CD4-positive, alpha-beta memory T cell (primary cell): ENCODE measurements at places on chromosomes 2 and 18. TPM values are rescaled to one million over a fixed set of nuclear protein-coding genes. Genes with fewer than 3 reads are reported as not detected.
A peak's percentile ranks its signal among the peaks of the same experiment; 100 is the strongest.

- DNase-seq, result no peak
Observed at GRCh38 chr18:56188529-56189275, 449.7 kb downstream of the TXNL1 start.

- DNase-seq, result no peak
Observed at GRCh38 chr2:150532879-150533278, 45.4 kb upstream of the RND3 start.

DNA sequence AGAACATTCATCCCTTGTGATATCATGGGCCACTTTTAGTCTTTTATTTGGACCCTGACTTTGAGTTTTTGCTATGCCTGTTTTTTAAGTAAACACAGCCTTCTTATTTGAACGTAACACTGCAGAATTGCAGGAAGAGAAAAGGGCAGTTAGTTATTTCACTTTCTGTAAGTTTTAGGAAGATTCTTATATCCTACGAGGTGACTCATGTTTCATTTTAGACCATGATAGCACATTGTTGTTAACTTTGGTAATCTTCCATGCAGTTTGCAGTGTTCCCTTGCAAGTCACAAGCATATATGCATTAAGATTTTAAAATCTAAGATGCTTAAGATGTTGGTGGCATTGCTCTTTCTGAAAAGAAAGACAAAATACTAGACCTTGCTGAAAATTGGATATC lies 128.6 kb upstream of the EPC2 start:
- DNase-seq, result no peak

DNA sequence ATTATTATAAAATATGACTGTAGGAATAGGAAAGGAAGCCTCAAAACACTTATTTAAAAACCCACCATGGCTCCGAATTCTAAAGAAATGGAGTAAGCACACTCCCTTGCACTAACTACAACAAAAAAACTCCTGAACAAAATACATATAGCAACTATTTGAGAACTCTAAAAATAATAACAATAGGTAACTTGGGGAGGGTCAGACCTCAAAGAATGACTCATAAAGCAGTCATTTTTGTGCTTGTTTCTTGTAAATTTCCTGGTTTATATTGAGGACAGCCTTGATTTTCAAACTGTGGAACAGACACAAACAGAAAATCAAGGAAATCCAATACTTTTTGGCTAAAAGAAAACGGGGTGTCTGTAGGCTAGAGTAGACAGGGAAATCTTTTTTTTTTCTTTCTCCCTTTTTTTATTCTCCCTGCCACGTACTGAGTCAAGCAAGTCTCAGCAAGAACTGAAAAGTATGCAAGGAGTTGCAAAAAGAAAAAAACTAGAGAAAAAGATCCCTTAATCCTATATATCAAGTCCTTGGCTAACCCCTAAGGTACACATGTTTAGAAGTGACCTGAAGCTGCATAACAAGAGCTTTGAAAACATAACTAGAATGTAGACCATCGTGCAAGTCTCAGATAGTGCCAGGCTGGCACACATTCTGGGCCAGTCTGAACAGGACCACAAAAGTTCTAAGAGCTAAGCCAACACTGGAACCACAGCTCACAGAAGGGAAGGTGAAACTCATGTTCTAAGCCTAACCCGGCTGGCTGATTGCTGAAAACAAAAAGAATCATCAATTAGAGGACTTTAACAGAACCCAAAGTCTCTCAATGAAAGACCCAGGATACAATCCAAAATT lies 403.1 kb upstream of the LYPD1 start:
- DNase-seq, result no peak

DNA sequence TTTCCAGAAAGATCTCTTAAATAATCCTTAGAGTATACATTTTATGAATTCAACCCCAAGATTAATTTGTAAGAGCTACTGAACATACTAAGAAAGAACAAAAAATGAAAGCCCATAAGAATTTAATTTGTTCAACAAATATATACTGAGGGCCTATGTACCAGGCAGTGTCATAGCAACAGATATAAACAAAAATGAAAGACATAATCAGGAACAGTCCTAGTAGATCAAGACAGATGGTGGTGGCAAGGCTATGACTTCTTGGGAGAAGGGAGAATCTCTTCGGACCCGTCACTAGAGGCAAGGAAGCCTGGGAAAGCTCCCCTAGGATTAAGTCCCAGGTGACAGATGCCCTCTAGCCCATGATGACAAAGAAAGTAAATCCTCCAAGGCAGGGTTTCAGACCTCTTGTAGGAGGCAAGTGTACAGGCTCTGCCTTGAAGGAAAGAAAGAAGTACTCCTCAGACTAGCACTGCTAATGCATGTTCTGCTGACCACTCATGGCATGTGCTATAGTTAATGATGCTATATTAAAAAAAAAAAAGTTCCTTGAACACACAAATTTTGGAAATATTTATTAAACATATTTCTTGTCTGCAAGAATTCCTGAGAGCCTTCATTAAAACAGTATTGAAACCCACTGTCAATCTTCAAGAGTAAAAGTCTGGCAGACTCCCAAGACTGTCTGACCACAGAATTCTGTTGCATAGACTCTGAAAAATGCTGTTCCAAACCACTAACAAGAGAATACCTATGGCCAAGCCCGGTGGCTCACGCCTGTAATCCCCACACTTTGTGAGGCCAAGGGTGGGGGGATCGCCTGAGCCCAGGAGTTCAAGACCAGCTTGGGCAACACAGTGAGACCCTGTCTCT lies 31.5 kb downstream of the NOL10 start:
- no peak for DNase-seq

GRCh38 chr2:188291142-188291616 lies 495 bp upstream of the GULP1 start:
- no peak for DNase-seq

GRCh38 chr2:98693477-98693876 lies 37.5 kb downstream of the MGAT4A start:
- DNase-seq, result no peak

DNA sequence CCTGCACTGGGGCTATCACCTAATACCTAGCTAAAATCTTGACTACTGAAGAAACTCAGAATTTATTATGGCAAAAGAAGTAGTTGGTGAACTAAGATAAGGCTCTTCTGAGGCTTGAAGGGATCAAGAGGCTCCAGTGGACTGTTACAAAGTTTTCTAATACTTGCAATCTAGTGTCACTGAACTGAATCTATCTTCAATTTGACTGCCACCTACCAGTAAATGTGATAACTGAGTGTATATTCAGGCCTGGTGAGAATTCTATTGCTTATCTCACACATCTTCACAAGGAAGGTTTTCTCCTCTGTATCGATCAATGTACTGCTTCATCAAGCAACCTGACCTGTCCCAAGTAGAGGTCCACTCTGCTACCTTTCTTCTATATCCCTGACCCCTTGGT lies 40.8 kb downstream of the DARS1 start:
- no peak for DNase-seq

- no peak for DNase-seq
Observed at GRCh38 chr2:153110486-153110885, 368.1 kb downstream of the RPRM start.

- no peak for DNase-seq
Observed at GRCh38 chr2:108171657-108172056, 68.1 kb upstream of the SULT1C3 start.

GRCh38 chr2:30266051-30266621 lies 34.8 kb downstream of the LBH start:
- DNase-seq, result peak; percentile 77

DNA sequence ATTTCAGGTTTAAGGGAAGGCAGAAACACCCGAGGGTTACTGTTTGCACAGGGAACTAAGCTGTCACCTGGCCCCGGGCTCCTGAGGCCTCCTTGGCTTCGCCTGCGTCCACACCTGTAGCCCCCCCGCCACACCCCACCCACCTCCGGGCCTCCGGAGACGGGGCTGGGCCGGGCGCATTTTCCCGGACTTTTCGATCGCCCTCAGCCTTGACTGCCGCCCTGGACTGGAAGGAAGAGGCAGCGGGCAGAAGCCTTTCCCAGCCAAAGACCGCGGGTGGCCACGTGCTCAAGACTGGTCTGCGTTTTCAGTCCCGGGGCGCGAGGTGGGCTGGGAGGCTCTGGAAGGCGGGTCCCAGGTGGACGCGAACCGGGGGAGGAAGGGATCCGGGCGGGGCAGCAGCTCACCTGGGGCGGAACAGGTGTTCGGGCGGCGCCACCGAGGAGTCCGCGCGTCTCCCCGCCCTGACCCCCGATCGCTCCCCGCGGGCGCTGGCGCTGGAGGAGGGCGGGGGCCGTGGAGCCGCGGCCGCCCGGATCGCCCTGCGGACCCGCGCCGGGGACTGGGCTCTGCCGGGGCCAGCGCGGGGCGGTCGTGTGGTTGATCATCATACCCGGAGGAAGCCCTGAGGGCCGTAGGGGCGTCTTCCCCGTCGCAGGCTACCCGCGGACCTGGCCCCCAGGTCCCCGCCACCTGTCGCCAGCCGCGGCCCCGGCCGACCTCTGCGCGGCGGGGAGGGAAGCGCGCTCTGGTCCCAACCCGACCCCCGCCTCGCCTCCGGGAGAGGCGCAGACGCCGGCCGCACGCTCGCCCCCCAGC lies 3.2 kb downstream of the ID2 start:
- peak; percentile 32 for DNase-seq

- no peak for DNase-seq
Observed at GRCh38 chr2:170098626-170099312, 79.2 kb upstream of the MYO3B start.

DNA sequence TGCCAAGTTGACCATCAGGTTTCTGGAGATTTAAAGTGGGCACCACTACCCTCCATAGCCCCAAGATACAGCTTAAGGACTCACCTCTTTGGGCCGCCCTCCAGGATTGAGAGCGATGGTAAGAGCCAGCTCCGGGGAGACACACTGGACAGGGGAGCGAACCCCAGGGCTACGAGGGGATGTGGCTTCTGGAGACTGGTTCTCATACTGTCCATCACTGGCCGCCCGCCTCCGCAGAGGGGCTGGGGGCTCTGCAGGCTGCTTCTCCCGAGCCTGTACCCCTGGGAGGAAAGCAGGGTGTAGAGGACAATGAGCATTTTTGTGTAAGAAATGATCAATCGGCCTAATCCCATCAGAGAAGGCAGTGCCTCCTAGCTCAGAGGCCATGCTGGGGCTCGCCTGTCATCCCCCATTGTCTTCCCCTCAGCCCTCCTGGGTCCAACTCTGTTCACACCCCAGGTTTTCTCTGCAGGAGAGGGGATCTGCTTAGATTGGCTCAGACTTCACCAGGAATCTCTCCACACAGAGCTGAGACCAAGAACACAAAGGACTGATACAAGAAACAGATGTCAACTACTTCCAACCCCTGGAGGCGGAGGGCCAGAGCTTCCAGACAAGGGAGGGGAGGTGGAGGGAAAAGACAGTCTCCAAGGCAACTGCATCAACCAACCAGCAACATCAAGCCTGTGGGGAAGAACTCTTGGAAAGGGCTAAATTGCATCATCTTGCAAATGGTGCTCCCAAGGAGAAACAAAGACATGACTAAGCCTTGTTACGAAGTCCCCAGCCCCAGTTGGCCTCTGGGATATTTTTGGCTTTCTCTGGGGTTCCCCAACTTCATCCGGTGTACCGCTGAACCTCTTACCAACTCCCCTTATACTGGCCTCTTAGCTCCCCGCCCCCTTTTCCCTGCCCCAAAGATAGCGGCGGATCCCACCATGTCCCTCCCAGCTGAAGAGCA lies 166.6 kb downstream of the TNS1 start:
- DNase-seq, result no peak

- DNase-seq, result no peak
Observed at GRCh38 chr18:24809173-24809950, 348.9 kb downstream of the HRH4 start.

GRCh38 chr2:119025013-119025412 lies 83.0 kb downstream of the MARCO start:
- DNase-seq, result no peak

DNA sequence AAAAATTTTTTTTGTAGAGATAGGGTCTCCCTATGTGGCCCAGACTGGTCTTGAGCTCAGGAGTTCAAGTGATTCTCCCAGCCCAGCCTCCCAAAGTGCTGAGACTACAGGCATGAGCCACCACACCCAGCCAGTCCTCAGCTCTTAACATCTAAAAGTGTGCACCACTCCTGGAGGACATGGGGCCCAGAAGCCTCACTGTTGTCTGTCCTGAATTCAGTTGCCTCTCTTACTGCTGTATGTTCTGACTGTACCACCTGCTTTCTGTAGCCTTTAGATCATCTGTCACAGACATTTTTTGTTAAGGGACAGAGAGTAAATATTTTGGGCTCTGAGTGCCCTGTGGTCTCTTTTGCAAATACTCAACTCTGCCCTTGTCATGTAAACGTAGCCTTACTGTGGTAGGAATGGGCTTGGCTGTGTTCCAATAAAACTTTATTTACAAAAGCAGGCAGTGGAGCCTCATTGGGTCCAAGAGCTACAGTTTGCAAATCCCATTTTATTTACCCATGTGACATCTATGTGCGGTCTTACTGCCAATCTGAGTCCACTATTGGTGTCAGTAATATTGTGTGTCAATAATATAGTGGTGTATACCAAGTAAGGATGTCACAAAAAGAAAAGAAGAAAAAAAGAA lies 38.1 kb downstream of the TMEM37 start:
- no peak for DNase-seq

GRCh38 chr2:46489423-46490174 lies 10.2 kb downstream of the TMEM247 start:
- DNase-seq, result no peak

DNA sequence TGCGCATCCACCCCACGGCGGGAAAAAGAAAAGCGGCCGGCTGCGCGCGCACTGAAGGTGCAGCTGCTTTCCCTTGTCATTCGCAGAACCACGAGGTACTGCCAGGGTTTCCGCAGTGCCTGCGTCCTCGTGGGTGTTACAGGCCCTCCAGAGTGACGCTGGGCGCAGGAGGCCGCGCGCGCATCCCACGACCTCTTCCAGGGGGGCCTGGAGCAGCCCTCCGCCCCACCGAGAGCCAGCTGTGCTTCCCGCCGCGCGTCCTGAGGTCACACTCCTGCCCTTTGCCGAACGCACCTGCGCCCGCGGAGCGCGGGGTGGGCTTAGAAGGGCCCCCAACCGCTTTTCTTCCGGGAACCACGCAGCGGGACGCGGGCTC lies 378 bp upstream of the IAH1 start:
- peak; percentile 74 for DNase-seq

TOGARAM2 gene
- total RNA-seq, result 1.8 TPM

SERPINB8 gene
- 13.8 TPM for total RNA-seq

LINC00305 gene
- total RNA-seq, result not detected

TLX2 gene
- 0.53 TPM for total RNA-seq

TFCP2L1 gene
- 0.06 TPM for total RNA-seq

SGPP2 gene
- 9.9 TPM for total RNA-seq

REG3G gene
- not detected for total RNA-seq

WIPF1 gene
- total RNA-seq, result 483 TPM

STON1 gene
- 4.4 TPM for total RNA-seq
